ENCODE measurements at places on chromosomes 2 and 18.

DNA sequence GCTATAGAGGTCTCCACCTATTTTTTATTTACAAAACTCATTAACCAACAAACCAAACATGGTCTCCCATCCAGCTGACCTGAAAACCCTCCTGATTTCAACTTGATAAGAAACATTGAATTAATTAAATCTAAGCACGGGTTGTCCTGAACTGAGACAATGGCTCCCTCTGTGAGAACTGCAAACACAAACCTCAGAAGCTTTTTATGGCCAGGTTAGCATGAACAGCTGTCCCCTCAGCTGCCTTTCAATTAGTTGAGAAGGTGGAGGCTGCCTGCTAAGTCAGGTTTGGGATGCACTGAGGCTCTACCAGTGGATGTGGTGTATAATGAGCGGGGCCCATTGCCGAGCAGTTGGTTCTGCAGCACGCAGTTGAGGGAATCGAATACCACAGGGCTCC is 258.5 kb upstream of the DDX18 start:
- no peak for DNase-seq

DNA sequence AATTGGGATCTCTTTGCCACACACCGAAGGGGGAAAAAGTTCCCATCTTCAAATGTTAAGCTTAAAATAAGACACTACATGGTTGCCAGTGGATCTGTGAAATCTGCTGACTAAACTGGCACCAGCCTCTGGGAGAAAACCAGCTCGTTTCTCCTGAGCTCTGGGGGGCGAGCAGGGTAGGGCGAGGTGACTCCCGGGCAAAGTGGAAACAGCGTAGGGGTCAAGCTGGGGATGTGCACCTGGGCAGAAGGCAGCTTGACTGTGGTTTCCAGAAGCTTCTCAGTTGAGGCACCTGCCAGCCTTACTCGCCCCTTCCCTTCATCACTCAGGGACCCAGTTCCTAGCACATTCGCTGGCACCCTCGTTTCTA is 62.8 kb downstream of the SFXN5 start:
- DNase-seq = no peak

- no peak for DNase-seq
These were observed 764.9 kb downstream of the DSC3 start for GRCh38 chr18:30277676-30278075.

- DNase-seq = no peak
These were observed 227.6 kb downstream of the SLC8A1 start for GRCh38 chr2:40224318-40224717.

DNA sequence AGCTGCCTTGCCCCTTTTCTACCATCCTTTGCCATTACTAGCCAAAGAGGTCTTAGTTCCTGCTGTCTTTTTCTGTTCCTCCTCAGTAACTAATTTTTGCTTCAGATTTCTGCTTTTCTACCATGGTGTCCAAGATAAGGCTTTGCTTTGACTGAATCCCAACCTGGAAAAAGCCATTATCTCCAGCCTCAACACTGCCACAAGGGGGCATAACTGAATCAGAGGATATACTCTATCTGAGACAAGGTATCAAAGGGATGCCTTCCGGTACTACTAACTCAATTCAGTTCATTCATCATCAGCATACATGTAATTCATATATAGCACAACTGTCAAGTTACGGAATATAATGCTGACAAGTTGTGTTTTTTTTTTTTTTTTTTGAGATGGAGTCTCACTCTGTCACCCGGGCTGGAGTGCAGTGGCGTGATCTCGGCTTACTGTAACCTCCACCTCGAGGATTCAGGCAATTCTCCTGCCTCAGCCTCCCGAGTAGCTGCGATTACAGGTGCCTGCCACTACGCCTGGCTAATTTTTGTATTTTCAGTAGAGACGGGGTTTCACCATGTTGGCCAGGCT is 11.4 kb downstream of the OSGEPL1 start:
- peak; percentile 61 for DNase-seq

DNA sequence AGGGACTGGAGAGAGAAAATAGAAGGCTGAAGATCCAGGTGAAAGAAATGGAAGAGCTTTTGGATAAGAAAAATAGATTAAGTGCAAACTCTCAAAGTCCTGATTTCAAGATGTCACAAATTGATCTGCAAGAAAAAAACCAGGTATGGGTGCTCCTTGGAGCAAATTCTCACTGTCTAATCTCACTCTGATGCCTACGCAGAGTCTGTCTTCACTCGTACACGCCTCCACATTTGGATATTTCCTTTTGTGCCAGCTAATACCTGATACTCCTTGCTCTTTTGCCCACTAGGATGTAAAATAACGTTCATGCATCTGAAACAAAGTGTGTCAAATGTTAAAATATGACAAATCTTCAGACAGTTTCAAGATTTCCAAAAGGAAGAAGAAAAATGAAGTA is 99.4 kb downstream of the CCDC102B start:
- no peak for DNase-seq

- DNase-seq = no peak
These were observed 210.7 kb downstream of the ARL4C start for GRCh38 chr2:234286118-234286598.

DNA sequence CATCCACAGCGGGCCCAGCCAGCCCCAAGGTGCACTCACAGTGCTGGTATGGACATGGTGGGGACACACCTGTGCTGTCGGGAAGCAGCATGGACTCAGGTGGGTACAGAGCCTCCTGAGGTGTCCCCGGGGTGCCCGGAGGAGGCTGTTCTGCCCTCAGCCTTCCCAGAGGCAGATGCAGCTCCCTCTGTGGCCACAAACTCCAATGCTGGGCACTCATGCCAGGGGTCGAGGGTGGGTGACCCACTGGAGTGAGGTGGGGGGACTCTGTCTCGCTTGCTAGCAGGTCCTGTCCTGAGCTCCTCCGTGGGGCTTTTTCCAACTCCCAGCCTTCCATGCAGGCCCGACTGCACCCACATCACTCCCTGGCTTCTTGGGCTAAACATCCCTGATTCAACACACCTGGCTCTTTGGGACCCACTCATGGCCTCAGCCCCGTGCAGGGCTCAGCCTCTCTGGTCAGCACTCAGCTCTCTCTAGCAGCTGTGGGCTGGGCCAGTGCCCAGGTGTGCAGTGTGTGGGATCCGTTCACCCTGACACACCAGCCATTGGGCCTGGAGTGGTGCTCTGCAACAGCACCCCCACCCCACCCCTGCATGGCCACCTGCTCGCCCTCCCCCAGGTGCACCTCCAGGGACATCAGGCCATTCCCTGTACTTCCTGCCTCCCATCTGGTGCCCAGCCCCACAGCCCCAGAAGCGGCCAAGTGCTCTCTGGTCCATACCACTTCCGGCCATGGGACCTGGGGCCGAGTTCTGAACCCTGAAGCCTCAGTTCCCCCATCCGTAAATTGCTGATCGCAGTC is 16.0 kb downstream of the RAMP1 start:
- DNase-seq = no peak

DNA sequence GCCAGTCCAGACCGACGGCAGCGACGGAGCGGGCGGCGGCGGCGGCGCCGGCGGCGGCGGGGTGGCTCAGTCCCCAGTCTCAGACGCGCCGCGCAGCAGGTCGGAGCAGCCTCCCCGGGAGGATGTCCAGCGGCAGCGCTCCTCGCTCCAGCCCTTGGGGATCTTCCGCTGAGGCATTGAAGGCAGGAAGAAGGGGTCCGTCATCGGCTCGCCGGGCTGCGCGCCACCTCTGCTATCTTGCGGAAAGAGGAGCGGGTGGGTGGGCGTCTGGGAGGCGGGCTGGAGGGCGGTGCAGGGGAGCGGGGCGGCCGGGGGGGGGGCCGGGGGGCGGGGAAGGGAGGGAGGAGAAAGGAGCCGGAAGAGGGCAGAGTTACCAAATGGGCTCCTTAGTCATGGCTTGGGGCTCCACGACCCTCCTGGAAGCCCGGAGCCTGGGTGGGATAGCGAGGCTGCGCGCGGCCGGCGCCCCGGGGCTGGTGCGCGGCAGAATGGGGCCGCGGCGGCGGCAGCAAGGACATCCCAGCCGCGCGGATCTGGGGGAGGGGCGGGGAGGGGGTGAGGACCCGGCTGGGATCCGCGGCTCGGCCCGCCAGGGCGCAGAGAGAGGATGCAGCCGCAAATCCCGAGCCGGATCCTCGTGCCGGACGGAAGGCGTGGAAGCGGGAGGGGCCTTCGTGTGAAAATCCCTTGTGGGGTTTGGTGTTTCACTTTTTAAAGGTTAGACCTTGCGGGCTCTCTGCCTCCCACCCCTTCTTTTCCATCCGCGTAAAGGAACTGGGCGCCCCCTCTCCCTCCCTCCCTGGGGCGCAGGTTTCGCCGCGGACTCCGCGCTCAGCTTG is at the start of gene NETO1:
TSS of gene NETO1 (minus strand) at position 242 of the 839 bp plus-strand sequence. CDS start 696 bp downstream, outside the sequence.
- DNase-seq = no peak

- DNase-seq = peak; percentile 78
These were observed 26.9 kb upstream of the INSIG2 start for GRCh38 chr2:118061135-118061955.

GRCh38 chr2:2041256-2041824 is 289.7 kb downstream of the MYT1L start:
- no peak for DNase-seq

Data from NAMALWA (cell line).